ENCODE measurements at places on chromosomes 2 and 18.

GRCh38 chr18:56627991-56628390 lies 10.4 kb downstream of the TXNL1 start:
- no peak for DNase-seq

DNA sequence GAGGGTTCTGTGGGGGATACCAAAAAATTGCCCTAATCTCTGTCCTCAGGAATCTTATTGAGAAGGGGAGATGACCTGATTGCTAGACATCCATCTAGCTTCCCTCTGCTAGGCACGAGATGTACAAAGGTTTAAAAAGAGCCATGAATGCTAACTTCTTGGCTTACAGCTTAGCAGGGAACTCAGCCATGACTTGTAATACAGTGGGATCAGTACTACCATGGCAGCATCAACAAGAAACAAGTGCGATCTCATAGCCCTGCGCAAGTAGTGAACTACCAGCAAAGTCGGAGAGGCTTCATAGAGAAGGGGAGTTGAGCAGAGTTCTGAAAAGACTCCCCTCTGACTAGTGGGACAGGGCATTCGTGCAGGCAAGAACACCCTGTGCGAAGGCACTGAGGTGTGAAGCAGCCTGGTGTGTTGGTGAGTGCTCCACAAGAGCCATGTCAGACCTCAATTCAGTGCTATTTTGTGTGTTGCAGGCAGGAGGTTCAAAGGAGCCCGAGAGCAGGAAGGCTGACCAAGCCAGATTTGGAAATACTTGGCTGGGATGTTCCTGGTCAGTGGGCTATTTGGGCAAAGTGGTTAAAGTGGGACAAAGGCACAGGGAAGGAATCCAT lies 130.0 kb downstream of the FMNL2 start:
- no peak for DNase-seq

DNA sequence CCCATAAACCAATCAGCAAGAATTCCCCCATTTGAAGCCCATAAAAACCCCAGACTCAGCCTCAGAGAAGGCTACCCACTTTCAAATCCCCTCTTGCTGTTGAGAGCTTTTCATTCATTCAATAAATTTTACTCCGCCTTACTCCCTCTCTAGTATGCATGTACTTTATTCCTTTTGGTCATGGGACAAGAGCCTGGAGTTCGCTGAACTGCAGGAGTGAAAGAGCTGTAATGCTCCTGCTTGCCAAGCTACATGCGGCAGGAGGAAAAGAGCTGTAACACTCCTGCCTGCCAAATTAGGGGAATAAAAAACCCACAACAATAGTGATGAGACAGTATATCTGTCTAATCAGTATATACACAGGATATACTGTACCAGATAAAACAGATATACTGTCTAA lies 1261.7 kb downstream of the LRP1B start:
- DNase-seq, result no peak

GRCh38 chr2:15378148-15378908 lies 182.8 kb downstream of the NBAS start:
- no peak for DNase-seq

DNA sequence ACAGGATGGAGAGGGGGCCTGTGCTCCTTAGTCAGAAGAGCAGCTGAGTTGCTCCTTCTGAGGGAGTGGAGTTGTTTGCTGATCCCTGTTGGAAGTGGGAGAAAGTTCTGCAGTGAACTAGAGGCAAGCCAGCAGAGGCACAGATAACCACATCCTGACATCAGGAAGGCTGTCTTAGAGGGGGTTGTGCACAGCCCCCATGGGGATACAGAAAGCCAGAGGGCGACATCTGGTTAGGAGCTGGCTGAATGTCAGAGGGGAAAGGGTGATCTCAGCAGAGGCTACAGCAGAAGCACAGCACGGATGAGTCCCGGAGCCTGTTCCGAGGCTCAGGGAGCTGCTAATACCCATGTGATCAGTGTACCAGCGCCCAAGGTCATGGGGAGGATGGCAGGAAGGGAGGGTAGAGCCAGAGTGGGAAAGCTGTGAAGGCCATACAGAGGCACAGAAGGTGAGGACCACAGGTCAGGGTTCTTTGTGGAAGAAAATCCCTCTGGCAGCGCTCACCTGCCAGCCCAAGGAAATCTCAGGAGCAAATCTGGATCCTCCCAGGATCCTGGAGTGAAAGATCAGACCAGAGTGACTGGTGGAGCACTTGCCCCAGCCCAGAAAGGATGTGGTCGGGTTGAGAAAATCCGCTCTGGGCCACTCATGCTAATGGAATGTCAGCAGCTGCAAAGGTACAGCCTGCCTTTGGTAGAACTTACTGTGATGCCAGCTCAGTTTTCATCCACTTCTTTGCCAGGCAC lies 111.8 kb downstream of the STPG4 start:
- no peak for DNase-seq

DNA sequence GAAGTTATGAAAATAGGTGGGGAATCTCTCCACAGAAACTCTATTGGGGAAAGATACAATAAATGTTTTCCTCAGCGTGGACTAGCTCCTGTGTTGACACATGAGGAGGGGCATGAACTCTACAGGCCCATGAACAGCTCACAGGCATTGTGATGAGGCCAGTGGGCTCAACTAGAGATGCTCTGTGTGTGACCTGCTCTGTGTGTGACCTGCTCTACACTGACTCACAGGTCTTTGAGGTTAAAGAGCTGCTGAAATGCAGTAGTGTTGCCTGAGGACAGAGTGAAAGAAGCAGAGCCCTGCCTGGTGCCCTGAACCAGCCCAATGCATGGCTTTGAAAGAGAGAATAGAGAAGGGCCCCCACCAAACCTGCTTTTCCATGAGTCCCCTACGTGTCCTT lies 117.6 kb downstream of the MCFD2 start:
- no peak for DNase-seq
